NCI-H774 (cell line): ENCODE measurements at places on chromosomes 7 and 10.

GRCh38 chr7:123717689-123718088 is 31.1 kb downstream of the WASL start:
- no peak for DNase-seq

- DNase-seq, result no peak
Measured at GRCh38 chr10:133258818-133259601, 17.7 kb downstream of the ADAM8 start.

- DNase-seq, result no peak
Measured at GRCh38 chr7:30837581-30837980, 66.4 kb downstream of the MINDY4 start.

- no peak for DNase-seq
Measured at GRCh38 chr10:130551676-130552075, 415.5 kb downstream of the GLRX3 start.

- DNase-seq, result no peak
Measured at GRCh38 chr7:111736552-111736874, 174.2 kb upstream of the IMMP2L start.

DNA sequence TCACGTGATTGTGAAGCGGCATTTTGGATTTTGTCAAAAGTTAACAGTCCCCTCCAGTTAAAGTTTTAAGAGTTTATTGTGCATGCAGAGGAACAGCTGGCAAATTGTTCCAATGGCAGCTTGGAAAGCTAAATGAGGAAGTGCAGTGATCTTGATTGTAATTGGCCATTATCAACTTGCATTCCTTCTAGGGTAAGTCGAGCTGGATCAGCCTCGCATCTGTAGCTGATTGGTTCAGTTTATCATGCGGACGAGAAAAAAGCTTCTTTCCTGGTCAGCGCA is 566 bp downstream of the ZNF789 start:
- peak; percentile 33 for DNase-seq

- no peak for DNase-seq
Measured at GRCh38 chr10:3339121-3339520, 166.5 kb upstream of the PITRM1 start.

- no peak for DNase-seq
Measured at GRCh38 chr7:129122751-129123509, 21.6 kb upstream of the TSPAN33 start.

DNA sequence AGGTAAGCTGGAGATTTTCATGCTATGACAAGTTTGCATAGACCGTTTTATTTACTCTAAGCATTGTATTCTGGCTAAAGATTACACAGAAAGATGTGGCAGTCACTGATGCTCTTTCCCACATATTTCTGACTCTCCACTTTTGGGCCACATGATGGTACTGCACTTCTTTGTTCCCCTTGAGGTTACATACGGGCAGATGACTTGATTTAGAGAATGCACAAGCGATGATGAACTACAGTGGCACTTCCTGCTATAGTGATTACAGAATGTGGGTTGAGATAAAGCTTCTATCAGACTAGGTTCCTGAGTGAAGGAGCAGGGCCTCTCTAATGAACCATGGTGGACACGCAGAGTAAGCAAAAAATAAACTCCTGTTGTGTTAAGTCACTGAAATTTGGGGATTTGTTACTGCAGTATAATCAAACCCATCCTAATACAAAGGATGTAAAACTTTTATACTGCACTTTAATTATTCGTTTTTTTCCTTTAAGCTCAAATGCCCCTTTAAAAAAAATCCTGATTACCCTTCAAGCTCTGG is 177.9 kb downstream of the TAX1BP1 start:
- DNase-seq, result no peak

DNA sequence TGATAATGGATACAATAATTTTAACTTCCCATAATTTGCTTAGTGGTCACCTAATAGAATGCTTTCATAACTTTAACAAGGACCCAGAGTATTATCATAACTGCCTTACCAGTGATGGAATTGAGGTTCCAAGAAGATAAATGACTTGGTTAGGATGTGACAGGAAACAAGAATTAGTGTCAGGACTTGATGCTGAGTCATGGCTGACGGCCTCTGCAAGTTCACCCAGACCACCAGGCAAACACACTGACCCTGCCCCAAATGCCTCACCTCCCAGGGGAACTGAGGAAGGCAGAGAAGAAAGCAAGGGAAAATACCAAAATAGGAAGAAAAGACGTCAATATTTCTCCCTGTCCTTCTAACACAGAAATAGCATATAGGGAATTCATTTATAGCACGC is 636.3 kb downstream of the PARD3 start:
- no peak for DNase-seq

DNA sequence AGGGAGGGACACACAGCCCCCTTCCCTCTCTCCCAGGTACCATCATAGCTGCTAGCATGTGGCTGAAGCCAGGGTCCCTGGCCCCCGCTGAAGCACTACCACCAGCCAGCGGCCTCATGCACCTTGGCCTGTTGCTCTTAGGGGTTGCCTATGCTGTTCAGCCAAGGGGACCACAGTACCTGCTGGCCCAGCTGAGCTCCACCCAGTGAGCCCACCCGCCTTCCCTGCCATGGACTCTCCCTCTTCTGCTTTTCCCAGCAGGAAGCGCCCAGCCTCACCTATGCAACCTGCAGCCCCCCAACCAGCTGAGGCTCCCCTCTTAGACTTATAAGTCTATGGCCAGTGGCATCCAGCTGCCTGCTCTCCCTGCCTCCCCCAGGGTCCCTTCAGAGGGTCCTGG is 8.7 kb upstream of the MTPAP start:
- DNase-seq, result no peak

- DNase-seq, result peak; percentile 14
Measured at GRCh38 chr10:76301950-76302349, 870.5 kb downstream of the LRMDA start.

- DNase-seq, result no peak
Measured at GRCh38 chr7:28180031-28180363, 598 bp downstream of the JAZF1 start.

GRCh38 chr7:140315498-140316164 is 82.7 kb downstream of the SLC37A3 start:
- no peak for DNase-seq
